ENCODE measurements at places on chromosomes 7 and 10. TPM values are rescaled to one million over a fixed set of nuclear protein-coding genes. Genes with fewer than 3 reads are reported as not detected.

Gene CYP3A4
- total RNA-seq = not detected

Gene CALHM2
- 0.87 TPM for total RNA-seq

Gene BTBD16
- not detected for total RNA-seq

Gene FEZF1
- not detected for total RNA-seq

Gene CYP26C1
- 0.65 TPM for total RNA-seq

Gene FGFR2
- total RNA-seq = 50.3 TPM

Gene LRRD1
- not detected for total RNA-seq

Gene ARHGEF35
- total RNA-seq = 22.4 TPM

Gene SPDYE9
- total RNA-seq = not detected

DNA sequence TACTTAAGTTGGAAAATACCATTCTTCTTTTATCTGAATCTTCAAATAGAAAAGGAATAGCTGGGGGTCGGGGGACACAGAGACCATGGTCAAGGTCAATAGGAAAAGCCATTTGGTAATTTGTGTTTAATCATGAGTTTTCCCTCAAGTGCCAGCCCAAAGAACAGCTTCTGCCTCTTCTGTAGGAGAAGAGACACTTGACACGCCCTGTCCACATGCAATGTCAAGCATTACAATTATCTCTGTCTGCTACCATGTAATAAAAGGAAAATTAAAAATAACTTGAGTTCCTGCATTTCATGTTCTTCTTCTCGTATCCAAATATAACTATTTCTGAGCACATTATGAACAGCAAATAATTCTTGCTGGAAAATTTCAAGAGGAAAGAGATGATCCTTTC, 241.7 kb downstream of the IPMK start:
- no peak for DNase-seq

GRCh38 chr10:116241642-116242410, 31.2 kb downstream of the GFRA1 start:
- no peak for DNase-seq

DNA sequence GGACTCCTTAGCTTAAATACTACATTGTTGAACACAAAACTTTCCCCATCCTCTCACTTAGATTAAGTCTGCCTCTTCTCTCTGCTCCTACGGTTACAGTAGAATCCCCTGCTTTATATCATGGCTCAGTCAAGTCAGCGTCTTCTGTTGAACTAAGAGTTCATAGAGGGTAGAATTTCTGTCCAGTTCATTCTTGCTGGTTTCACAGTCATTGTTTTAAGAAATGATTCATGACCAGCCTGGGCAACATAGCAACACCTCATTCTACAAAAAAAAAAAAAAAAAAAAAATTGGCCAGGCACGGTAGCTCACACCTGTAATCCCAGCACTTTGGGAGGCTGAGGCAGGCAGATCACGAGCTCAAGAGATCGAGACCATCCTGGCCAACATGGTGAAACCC, 3.7 kb upstream of the ZFYVE27 start:
- peak; percentile 43 for DNase-seq

GRCh38 chr7:37684927-37685326, 1.4 kb downstream of the GPR141 start:
- DNase-seq = no peak

- no peak for DNase-seq
These were observed 6.5 kb downstream of the FOXL3 start for GRCh38 chr7:296373-296945.

DNA sequence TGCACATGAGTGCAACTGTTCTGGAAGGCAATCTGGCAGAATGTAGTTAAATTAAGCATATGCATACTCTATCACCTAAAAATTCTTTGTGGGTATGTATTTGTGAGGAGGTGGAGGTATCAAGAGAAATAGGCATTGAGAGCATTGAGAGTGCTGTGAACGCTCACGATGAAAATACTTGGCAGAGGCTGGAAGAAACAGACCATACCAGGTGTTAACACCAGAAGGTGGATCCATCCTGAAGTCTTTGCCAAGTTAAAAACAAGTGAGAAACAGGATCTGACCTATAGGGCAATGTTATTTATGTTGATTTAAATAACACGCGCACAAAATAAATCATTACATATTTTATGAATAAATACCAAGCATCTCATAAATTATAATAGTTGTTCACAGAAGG, 311.6 kb downstream of the PCLO start:
- no peak for DNase-seq

DNA sequence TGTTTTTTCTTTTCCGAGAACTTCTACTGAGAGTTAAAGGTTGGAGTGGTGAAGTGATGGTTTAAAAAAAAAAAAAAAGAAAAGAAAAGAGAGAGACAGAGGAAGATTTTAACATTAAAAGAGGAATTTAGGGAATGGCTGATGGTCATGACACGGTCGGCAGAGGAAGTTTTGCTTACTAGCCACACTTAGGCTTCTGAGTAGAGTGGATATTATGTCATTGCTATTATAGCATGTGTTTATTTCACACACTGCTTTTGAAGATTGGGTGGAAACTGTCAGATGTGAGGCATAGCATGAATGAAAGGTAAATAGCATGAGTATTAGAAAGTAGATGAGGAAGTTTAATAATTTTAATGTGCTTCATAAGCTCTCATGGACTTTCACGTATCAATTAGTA, 2.5 kb downstream of the KAT6B start:
- DNase-seq = no peak

GRCh38 chr7:42033480-42033879, 203.5 kb downstream of the GLI3 start:
- no peak for DNase-seq

DNA sequence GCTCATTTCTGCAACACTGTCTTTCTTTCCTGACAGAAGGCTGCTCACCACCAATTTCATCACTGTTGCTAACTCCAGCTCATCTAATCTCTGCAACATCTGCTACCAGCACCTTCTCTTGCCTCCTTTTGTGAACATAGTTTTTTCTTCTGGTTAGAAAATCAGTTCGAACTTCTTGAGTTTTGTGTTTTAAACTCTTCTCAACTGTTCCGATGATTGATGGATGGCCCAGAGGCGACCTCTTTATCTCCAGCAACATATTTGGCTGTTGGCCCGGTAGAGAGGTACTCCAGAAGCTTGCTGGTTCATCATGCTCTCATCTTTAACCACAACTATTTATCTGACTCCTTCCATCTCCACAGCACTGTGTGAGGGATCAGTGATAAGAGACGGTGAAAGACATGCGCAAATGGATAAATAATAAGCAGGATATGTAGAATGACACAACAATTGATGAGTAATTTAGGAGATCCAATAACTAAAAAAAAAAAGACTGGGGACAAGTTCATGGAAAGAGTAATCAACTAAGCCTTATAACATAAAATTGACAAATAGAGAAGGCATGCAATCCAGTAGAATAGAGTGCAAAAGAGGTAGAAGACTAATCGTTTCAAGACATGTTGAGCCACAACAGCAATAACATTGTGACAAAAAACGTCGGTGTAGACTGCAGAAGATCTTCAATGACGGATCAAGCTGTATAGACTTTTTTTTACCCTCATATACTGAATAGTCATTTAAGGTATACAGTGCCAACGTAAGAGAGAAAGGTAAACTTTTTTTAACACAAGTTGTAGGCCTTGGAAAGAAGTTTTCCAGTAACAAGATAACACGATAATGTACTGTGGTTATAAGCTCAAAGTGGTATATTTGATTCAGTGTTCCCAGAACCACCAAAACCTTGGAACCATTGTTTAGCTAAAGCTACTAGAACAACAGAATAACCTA, 152.2 kb downstream of the CRPPA start:
- DNase-seq = peak; percentile 8

- DNase-seq = peak; percentile 15
These were observed 178.4 kb upstream of the TARP start for GRCh38 chr7:38451840-38452239.

- no peak for DNase-seq
These were observed 18.5 kb downstream of the SHH start for GRCh38 chr7:155793720-155794119.

- peak; percentile 92 for DNase-seq
These were observed 29.2 kb downstream of the TFAM start for GRCh38 chr10:58414270-58415041.

GRCh38 chr7:105118612-105119600, 104.9 kb downstream of the KMT2E start:
- no peak for DNase-seq

- no peak for DNase-seq
These were observed 7.7 kb downstream of the MDFIC start for GRCh38 chr7:114929570-114929969.
